ENCODE measurements at places on chromosomes 7 and 10.

- DNase-seq: no peak
These were observed 382.7 kb downstream of the SFMBT2 start for GRCh38 chr10:7027913-7028808.

DNA sequence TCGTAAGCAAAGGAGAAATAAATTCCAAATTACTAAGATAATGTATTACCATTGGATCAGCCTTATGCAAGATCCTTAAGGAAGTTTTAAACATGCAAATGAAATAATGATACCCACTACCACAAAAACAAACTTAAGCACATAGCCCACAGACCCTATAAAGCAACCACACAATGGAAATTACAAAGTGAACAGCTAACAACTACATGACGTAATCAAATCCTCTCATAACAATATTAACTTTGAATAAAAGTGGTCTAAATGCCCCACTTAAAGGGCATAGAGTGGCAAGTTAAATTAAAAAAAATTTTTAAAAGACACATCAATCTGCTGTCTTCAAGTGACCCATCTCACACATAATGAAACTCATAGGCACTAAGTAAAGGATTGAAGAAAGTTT lies 397.3 kb upstream of the SEMA3A start:
- no peak for DNase-seq

GRCh38 chr7:27438881-27439589 lies 196.4 kb downstream of the EVX1 start:
- DNase-seq: no peak

DNA sequence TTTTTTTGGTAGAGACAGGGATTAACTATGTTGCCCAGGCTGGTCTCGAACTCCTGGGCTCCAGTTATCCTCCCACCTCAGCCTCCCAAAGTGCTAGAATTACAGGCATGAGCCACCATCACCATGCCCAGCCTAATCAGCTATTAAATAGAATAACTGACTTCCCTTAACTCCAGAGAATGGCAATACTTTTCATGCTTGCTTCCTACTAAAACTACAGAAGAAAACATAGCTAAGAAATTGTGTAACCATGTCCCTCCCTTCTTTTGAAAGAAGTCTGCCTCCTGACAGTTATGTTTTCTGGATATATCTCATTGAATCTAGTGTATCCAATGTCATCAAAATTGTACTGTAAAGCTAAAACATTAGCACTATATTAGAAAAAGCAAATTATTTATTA lies 95.6 kb downstream of the KMT2C start:
- no peak for DNase-seq

GRCh38 chr10:83917537-83918506 lies 221.5 kb upstream of the GHITM start:
- no peak for DNase-seq

DNA sequence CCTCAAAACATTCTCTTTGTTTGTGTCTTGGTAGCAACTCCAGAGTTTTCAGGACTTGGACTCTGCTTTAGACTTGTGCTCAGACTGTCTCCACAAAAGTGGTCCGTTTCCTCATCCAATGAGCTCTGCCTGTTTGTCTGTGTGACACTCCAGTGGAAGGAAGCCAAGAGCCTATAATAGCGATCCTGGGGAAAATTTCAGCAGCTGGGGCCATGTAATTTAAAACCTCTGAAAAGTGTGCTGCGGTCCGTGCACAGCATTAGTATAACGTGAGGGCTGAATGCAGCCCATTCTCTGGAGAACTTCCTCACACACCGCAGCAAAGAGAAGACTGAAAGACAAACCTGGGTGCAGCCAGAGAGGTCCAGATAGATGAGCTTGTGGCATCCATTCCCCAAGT lies at the start of gene LRRC17:
Gene LRRC17, plus strand, starts transcription at position 259 of the 400 bp plus-strand sequence. CDS start 20,914 bp downstream, outside the sequence.
- DNase-seq: no peak

GRCh38 chr7:84177758-84178412 lies 16.7 kb downstream of the SEMA3A start:
- no peak for DNase-seq

- DNase-seq: no peak
These were observed 32.4 kb downstream of the NOLC1 start for GRCh38 chr10:102184606-102185005.

DNA sequence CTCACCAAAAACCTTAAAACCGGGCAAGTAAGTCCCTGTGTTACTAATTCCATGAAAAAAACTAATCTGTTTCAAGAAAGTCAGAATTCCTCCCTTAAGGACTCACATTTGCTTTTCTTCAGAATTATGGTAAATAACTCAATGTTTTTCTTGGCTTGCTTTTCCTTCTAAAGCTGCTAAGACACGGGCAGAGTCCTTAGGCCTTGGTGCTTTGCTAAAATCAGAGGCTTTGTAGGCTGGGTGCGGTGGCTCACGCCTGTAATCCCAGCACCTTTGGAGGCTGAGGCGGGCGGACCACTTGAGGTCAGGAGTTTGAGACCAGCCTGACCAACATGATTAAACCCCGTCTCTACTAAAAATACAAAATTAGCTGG lies 32.0 kb downstream of the GNA12 start:
- no peak for DNase-seq

- no peak for DNase-seq
These were observed 411.1 kb upstream of the MGMT start for GRCh38 chr10:129055986-129056385.

- no peak for DNase-seq
These were observed 53.6 kb upstream of the DYNC1I1 start for GRCh38 chr7:95718577-95719410.

GRCh38 chr7:147411096-147411495 lies 1179.5 kb upstream of the C7orf33 start:
- no peak for DNase-seq

- no peak for DNase-seq
These were observed 645.7 kb upstream of the DPP6 start for GRCh38 chr7:153406486-153406872.

DNA sequence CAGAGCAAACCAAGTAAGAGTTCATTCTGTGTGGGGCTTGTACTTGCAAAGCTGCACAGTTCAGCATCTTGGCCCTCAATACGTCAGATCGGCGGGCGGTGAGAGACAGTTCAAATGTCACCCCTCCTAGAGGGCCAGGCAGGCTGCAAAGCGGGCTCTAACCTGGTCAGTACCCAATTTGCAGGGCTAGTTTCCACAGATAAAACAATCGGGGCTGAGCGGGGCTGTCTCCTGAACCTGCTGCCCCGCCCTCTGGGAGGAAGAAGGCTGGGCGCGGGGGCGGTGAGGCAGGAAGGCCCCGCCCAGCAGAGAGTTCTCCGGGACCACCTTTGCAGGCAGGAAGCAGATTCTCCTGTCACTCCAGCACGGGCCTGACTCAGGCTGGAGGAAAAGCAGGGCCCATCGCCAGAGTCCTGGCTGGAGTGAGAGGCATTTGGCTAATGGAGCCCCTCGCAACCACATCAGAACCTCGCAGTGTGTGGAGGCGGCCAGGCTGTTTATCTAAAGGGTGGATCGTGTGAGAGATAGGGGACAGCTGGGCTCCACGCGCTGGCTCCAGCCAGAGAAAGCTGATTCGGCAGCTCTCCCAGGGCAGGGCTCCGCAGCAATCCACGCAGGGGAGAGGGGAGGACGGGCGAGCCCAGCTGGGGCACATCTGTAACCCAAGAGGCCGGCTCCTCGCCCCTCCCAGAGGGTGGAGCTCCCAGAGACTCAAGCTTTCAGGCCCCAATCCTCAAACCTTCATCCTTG lies 83.1 kb downstream of the SH3PXD2A start:
- no peak for DNase-seq

DNA sequence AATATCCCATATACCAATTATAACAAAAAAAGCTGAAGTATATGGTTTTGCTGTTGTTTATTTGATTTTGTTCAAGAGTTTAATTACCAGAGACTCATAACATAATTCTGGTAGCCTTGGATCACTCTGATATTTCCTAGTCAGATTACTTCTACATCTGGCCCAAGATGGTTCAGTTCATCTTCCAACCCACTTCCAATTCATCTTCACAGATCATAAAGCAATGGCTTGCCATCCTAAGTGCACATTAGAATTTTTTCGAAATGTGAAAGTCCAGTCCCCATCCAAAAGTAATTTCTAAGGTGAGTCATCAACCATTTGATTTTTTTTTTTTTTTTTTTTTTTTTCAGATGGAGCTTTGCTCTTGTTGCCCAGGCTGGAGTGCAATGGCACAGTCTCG lies 8.0 kb upstream of the HIBADH start:
- DNase-seq: no peak

DNA sequence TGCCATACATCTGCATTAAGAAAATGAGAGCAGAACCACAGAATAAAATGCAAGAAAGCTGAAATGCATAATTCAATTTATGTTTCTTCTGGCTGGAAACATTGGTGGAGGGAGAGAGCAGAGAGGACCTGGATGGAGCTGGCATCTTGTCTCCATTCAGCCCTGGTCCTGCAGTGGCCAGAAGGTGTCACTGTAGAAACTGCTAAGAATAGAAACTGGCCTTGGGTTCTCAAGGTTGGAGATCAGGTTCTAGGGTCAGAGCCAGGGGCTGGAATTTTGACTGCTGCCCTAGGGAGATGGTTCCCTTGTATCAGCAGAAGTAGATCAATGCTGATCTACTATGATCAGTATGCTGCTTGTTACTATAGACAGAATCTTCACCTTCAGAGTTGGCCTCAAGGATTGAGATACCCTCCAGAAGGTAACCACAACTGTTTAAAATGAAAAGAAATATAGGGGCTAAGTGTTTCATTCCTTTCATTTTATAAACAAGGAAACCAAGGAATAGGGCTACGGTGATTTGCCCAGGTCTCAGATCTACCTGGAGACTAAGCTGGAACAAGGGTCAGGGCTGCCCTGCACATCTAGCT lies 13.1 kb downstream of the TAS2R41 start:
- DNase-seq: no peak

DNA sequence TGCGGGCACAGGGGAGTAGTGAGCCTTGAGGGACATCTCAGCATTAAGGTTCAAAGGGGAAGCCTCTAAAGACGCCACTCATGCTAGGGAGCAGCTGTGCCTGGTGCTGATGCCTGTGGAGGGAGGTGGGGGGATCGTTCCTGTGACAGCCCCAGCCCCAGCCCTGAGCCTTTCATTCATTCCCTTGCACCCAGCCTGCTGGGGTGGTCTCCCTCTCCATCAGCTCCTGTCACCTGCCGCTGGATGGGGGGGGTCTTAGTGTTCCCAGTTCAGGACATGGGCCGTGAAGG lies 11.6 kb downstream of the ZNF316 start:
- no peak for DNase-seq

- DNase-seq: no peak
These were observed 91.5 kb downstream of the PAXIP1 start for GRCh38 chr7:154911411-154911810.

- no peak for DNase-seq
These were observed 755 bp downstream of the HOXA13 start for GRCh38 chr7:27198871-27199801.
